Liver (tissue), 10 donors: ENCODE measurements at places on chromosomes 2 and 18. TPM values are rescaled to one million over a fixed set of nuclear protein-coding genes. Genes with fewer than 3 reads are reported as not detected.

- no peak for DNase-seq
- no peaks in the 10 kb centered on the region for H3K27me3 ChIP-seq
- H3K36me3 ChIP-seq: no peaks in the 10 kb centered on the region
- peak overlapping the region; percentile 66 for H3K4me3 ChIP-seq
- H3K4me1 ChIP-seq: peaks cover 4% of the 10 kb centered on the region
Observed at GRCh38 chr2:230865766-230866755, 1.3 kb downstream of the ITM2C start.

GRCh38 chr2:96139181-96139758 is 968 bp upstream of the ASTL start:
- no peak overlapping the region for H3K4me3 ChIP-seq
- no peaks in the 10 kb centered on the region for H3K27me3 ChIP-seq

- no peak overlapping the region for H3K27ac ChIP-seq
- H3K4me1 ChIP-seq: no peaks in the 10 kb centered on the region
- H3K4me3 ChIP-seq: no peak overlapping the region
- no peak for DNase-seq
- no peaks in the 10 kb centered on the region for H3K36me3 ChIP-seq
Observed at GRCh38 chr2:219798430-219798829, 171.0 kb downstream of the SLC4A3 start.

Gene RIOK3
- polyA plus RNA-seq: 33.4 TPM
